ENCODE measurements at places on chromosomes 6 and 20.

DNA sequence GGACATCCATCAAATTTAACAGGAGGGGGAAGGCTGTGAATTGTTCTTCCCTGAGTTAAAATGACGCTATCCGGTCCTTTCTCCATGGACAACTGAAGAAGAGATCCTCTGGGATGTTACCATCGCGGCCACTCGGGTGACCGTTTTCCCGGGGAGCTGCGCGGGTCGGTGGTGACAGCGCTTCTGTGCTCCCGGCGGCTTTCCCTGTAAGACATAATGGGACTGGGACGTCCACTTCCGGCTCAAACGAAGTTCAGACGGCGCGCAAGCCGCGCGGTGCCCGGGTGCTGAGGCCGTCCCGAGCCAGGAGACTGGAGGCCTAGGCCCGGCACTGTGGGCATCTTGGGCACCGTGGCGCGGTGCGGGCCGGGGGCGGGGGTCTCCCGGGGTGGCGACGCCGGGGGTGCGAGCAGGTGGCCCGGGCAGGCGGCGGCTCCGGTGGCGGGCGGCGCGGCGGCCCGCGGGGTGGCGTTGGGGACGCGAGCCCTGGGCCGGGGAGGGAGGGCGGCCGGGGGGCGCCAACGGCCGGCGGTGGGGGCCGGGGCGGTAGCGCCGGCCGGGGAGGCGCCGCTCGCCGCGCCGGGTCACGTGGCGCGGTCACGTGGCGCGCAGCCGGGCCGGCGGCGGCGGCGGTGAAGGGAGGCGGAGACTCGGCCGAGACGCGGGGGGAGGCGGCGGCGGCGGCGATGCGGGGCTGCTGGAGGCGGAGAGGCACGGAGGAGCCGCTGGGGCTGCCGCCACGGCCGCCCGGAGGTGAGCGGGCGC lies 63.6 kb downstream of the GTF2H5 start:
- peak; percentile 69 for DNase-seq

DNA sequence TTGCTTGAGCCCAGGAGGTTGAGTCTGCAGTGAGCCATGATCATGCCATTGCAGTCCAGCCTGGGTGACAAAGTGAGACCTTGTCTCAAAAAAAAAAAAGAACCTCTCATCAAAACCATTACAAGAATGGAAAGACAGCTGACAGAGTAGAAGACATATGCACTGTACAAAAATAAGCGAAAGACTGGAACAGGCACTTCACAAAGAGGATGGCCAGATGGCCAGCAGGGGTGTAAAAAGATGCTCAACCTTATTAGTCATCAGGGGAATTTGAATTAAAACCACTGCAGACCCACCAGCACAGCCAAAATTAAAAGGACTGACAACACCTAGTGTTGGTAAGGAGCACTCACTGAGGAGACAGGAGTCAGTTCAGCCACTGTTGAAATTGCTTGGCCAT lies 13.5 kb upstream of the TAF4 start:
- no peak for DNase-seq

DNA sequence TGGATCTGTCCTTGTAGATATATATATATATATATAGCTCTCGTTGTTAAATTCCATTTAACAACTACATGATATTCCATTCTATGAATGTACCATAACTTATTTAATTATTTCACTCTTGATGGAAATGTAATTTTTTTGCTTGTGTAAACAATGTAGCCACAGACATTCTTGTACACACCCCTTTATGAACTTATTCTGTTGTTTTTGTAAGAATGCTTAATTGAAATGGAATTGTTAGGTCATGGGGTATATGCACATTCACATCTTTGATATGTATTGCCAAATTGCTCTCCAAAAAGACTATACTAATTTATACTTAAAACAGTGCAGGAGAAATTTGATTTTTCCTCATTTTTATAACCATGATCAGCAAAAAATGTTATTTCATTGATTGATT lies 67.2 kb downstream of the MAP3K4 start:
- no peak for DNase-seq

- DNase-seq = no peak
Observed at GRCh38 chr20:47038566-47039560, 144.2 kb downstream of the EYA2 start.

DNA sequence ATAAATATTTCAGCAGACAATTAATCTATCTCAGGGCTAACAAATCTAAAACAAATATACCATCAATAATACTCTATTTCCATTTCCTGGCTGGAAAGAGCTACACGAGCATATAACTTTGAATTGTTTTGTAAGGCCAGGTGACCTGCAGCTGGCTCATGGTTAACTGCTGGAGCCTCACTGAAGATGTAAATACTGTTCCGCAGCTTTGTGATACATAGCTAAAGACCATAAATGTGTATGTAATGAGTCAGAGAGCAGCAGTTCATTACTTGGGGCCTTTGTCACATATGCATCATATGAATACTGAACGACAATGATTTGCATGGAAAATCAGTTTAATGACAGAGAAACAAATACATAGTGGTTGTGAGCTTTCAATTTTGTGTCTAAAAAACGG lies 109.4 kb upstream of the CCN2 start:
- peak; percentile 77 for DNase-seq

DNA sequence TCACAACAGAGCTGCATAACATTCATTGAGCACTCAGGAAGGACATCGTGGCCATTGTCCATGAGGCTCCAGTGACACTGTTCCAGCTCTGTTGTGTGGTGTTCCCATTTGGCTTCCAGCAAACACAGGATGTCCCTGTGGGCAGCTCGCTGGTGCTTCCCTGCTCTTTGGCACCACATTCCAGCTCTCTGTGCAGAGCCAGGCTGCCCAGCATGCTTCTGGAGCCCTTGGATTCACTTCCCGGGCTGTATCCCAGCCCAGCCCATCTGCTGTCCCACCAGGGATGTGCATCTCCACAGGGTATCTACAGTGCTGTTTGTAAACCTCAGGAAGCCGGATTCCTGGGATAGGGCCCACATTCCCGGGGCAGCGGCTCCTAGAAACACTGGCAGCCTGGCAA lies 57.2 kb downstream of the CTCFL start:
- no peak for DNase-seq

DNA sequence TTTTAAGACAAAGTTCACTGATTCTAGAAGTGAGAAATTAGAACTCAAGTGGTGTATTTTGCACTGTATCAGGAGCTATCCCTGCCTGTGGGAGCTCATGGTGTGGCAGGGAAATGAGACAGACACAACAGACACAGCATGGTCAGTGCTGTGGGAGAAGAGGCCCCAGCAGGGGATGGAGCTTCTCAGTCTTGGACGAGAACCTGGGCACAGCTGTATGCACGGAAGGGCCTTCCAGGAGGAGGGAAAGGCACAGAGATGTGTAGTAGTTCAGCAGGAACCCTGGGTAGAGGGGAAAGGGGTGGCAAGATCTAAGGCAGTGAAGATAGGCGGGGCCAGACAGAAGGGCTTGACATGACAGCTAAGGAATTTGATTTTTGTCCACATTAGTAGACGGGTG lies 48.8 kb upstream of the KIF25 start:
- no peak for DNase-seq

DNA sequence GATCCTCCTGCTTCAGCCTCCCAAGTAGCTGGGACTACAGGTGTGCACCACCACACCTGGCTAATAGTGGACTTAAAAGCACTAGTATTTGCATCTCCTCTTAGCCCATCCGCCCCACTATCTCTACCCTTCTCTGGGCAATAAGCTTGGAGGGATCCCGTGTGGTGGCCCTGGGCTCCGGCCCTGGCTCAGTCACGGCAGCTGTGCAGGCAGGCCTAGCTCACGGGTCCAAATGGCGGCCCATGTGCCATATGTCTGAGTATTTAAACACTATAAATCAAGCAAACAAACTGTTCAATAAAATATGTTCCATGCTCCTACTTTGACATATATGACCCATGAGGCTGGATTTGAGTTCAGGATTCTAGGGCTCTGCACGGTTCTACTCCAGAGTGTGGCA lies 118.4 kb downstream of the BANF2 start:
- DNase-seq = no peak

GRCh38 chr6:7053125-7053774 lies 54.5 kb upstream of the RREB1 start:
- DNase-seq = no peak

DNA sequence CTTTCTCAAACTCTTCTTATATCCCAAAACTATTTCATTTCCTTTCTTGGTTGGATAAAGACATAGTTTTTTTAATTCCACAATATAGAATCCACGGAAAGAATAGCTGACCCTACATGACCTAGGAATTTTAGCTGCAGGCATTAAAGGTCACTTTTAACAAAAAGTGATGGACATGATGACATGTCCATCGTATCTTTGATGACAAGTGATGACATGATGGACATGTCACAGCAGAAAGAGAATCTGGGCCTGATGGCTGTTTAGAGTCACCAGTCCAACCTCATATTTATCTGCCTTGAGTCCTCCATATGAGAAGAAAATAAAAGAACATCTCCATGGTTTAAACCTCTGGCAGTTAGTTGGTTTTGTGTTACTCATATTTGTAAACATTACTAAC lies 106.2 kb downstream of the PLG start:
- no peak for DNase-seq

DNA sequence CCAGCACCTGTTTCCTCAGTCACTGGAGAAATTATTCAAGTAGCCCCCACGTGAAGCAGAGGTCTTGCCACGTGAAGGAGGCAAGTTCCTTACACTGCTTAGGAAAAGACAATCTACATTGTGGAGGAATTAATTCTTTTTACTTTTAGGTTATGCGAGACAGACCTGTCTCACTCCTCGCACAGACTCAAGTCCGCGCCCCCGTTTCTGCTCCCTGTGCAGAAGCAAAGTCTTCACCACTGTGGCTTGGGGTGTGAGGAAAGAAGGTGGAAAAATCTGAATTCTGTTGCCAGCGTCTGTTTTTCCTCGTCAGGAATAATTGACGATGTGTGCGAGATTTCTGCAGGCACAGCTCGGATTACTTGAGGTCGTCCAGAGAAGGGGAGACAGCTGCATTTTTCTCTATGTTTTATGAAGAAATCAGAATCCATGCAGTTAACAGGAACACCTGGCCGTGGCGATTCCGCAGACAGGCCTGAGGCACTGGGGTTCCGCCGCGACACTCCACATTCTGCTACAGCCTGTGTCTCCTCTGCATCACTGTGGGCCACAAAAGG lies 185.1 kb downstream of the SMOC2 start:
- no peak for DNase-seq

DNA sequence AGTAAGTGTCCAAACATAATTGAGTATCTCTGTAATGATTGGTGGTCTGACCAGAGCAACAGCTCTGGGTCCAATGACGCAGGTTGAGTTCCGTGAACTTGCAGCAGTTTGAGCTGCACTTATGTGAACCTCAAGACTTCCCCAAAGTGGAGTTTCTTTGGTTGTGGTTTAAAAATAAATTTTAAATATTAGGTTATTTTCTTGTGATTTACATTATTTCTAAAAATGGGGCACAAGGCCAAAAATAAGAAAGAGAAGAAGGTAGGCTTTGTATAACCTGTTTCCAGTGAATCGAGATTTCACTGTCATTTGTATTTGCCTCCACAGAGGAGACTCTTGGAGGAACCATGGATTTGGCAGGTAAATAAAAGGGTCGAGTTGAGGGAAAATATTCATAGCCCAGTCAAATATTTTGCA lies 166.4 kb upstream of the ZNF217 start:
- DNase-seq = no peak

DNA sequence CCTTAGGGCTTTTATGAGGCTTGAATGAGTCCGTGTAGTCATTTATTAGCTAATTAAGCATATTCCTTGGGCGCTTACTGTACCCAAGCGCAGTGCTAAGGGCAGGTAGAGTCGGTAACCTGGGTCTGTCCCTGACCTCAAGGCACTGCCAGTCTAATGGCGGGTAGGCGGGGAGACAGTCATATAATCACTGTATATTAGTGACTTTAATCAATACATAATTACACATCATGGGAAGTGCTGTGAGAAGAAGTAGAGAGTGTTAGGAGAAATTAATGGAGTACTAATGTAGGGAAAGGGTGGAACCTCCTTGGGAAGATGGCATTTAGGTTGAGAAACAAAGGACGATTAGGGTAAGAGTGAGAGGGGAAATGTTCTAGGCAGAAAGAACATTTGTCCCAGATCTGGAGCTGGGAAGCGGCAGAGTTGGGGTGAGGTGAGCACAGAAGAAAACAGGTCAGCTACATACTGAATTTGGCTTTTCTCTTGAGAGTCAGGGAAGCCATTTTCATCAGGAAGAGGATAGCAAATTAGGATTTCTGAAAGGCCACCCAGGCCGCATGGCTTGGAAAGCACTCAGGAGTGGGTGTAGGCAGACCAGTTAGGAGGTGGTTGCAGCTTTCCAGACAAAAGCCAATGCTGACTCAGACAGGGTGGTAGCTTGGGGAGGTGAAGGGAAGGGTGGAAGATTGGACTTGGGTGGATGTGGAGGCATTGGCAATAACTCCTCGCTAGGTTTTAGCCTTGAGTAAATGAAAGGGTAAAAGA lies 954 bp upstream of the BLCAP start:
- no peak for DNase-seq

DNA sequence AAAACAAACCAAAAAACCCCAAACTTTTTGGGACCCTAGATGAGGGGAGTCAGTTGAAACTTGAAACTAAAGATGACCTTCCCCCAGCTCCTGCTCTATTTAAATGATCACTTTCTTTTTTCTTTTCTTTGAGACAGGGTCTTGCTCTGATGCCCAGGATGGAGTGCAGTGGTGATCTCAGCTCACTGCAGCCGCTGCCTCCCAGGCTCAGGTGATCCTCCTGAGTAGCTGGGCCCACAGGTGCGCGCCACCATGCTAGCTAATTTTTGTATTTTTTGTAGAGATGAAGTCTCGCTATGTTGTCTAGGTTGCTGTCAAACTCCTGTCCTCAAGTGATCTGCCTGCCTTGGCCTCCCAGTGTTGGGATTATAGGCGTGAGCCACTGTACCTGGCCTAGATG lies 7.3 kb upstream of the DSP start:
- no peak for DNase-seq

GRCh38 chr20:22475662-22476061 lies 108.7 kb downstream of the FOXA2 start:
- DNase-seq = no peak

DNA sequence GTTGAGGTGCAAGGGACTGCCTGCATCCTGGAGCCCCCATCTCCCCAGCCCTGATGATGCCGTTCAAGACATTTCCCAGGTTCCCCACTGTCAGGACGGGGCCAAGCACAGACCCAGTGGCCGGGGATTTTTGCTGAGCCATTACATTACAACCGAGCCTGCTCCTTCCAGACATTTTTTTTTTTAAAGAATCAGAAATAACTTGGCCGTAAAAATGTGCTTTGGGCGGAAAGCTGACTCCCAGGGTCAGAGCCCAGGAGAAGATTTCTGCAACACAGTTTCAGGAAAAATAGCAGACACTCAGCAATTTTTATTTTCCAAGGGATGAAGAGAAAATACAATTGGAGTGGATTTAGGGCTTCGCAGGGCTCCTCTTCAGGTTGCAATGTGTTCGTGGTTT lies 87.9 kb downstream of the LRFN2 start:
- peak; percentile 73 for DNase-seq

DNA sequence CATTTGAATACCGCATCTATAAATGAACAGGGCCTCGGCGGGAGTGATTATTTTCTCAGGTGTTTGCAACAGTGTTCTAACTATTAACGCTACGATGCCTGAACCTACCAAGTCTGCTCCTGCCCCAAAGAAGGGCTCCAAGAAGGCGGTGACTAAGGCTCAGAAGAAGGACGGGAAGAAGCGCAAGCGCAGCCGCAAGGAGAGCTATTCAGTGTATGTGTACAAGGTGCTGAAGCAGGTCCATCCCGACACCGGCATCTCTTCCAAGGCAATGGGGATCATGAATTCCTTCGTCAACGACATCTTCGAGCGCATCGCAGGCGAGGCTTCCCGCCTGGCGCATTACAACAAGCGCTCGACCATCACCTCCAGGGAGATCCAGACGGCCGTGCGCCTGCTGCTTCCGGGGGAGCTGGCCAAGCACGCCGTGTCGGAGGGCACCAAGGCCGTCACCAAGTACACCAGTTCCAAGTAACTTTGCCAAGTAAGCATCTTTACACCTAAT lies 70.9 kb downstream of the HFE start:
- DNase-seq = no peak
